ENCODE measurements at places on chromosomes 13 and 19.

- DNase-seq: peak; percentile 59
These were observed at the start of gene LPAR2 for GRCh38 chr19:19627621-19628500. TSS of gene LPAR2 (minus strand) at chr19:19628220. CDS start at chr19:19627275, 945 bp downstream.

- DNase-seq: no peak
These were observed 66.1 kb upstream of the C1QTNF9B start for GRCh38 chr13:23963184-23963931.

DNA sequence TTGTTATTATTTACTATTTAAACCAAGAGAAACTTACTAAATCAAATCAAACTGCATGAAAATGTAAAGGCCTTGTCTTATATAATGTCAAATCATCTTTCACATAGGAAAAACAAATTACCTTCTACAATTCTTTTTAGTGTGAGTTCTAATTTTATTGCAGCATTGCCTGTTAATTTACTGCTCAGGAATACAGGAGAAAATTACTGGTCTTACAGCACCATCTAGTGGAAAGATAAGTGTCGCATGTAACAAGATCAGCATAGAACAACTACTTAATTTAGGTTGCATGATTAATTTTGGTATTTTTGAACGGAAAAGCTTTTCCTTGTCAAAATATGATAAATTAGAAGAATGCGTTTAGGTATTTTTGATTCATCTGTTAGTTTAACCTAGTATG is 502.7 kb downstream of the UQCRFS1 start:
- peak; percentile 64 for DNase-seq

DNA sequence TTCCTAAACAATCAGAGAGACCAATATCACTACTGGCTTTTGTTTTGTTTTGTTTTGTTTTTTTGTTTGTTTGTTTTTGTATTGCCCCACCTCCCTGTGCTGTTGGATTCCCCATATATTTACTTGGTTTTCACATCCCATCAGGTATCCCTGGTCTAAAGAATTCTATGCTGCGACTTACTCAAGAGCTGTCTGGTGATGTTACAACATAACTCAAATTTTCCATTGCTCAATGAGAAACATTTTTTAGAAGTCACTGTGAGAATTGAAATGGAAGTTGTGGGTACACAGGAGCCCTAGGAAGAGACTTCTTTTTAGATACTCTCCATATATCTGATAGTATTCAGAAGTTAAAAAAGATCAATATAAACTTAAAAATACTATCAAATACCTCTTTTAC is 181.4 kb downstream of the KLF5 start:
- DNase-seq: no peak
